MM.1S (cell line): ENCODE measurements at places on chromosomes 3 and 15.

GRCh38 chr3:78165876-78166275 is 1126.0 kb downstream of the ROBO2 start:
- no peak for DNase-seq
- H3K27me3 ChIP-seq: no peaks in the 10 kb centered on the region
- no peak overlapping the region for H3K4me3 ChIP-seq
- no peak overlapping the region for H3K27ac ChIP-seq
- H3K4me1 ChIP-seq: no peaks in the 10 kb centered on the region

- H3K4me3 ChIP-seq: no peak overlapping the region
- no peak overlapping the region for H3K27ac ChIP-seq
- peaks cover 7% of the 10 kb centered on the region for H3K4me1 ChIP-seq
- no peaks in the 10 kb centered on the region for H3K36me3 ChIP-seq
- H3K27me3 ChIP-seq: no peaks in the 10 kb centered on the region
Measured at GRCh38 chr3:156610154-156610553, 55.2 kb upstream of the SSR3 start.

GRCh38 chr3:73622091-73622805 is 2.5 kb downstream of the PDZRN3 start:
- no peak overlapping the region for H3K4me3 ChIP-seq
- H3K27me3 ChIP-seq: no peaks in the 10 kb centered on the region
- DNase-seq: no peak
- no peak overlapping the region for H3K27ac ChIP-seq
- H3K36me3 ChIP-seq: no peaks in the 10 kb centered on the region
- H3K4me1 ChIP-seq: no peaks in the 10 kb centered on the region

- no peaks in the 10 kb centered on the region for H3K4me1 ChIP-seq
- H3K36me3 ChIP-seq: no peaks in the 10 kb centered on the region
- no peak for DNase-seq
- H3K27me3 ChIP-seq: no peaks in the 10 kb centered on the region
- H3K27ac ChIP-seq: no peak overlapping the region
Measured at GRCh38 chr3:179871782-179872181, 165.0 kb downstream of the PEX5L start.

DNA sequence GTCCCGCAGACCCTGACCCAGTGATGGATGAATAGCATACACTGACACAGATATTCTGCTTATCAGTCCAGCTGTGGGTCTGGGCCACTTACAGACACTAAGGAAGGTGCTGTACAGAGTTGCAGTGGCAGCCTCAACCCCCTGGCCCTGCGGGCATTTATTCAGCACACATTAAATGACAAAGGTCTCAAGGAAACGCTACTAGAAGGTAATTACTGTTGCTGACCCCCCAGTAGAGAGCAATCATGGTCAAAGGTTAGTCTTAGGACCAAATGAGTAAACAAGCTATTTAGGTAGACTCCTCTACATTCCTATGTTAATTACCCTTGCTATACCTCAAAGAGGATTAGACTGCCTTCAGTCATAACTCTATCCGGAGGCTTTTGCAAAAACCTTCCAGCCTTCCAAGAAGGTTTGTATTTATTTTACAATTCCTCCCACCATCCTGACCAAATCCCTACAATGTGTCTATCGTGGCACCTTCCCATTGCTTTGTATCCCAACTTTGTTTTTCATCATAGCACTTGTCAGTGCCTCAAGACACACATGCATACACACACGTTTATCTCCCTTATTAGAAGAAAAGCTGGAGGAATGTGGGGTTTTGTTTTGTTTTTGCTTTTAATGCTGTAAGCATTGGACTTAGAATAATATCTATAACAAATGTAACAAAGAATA is 227.9 kb downstream of the PYDC2 start:
- no peak overlapping the region for H3K4me3 ChIP-seq
- no peaks in the 10 kb centered on the region for H3K4me1 ChIP-seq
- H3K36me3 ChIP-seq: no peaks in the 10 kb centered on the region
- DNase-seq: no peak

GRCh38 chr3:126888186-126888760 is 94.6 kb upstream of the PLXNA1 start:
- DNase-seq: no peak
- H3K36me3 ChIP-seq: no peaks in the 10 kb centered on the region
- no peaks in the 10 kb centered on the region for H3K4me1 ChIP-seq
- H3K27me3 ChIP-seq: no peaks in the 10 kb centered on the region
